Esophagus squamous epithelium (tissue), 5 donors: ENCODE measurements at places on chromosomes 1 and 21.

- H3K36me3 ChIP-seq: no peaks in the 10 kb centered on the region
- no peak overlapping the region for H3K27ac ChIP-seq
- no peak for DNase-seq
- H3K4me3 ChIP-seq: no peak overlapping the region
- peaks cover 47% of the 10 kb centered on the region for H3K4me1 ChIP-seq
These were observed 1.9 kb downstream of the AGO1 start for GRCh38 chr1:35884934-35885333.

- H3K4me3 ChIP-seq: no peak overlapping the region
- peaks cover 14% of the 10 kb centered on the region for H3K4me1 ChIP-seq
- peaks cover 17% of the 10 kb centered on the region for H3K27me3 ChIP-seq
- H3K36me3 ChIP-seq: no peaks in the 10 kb centered on the region
- peak overlapping the region; percentile 65 for H3K27ac ChIP-seq
These were observed 48.7 kb upstream of the COL6A2 start for GRCh38 chr21:46048926-46049889.

DNA sequence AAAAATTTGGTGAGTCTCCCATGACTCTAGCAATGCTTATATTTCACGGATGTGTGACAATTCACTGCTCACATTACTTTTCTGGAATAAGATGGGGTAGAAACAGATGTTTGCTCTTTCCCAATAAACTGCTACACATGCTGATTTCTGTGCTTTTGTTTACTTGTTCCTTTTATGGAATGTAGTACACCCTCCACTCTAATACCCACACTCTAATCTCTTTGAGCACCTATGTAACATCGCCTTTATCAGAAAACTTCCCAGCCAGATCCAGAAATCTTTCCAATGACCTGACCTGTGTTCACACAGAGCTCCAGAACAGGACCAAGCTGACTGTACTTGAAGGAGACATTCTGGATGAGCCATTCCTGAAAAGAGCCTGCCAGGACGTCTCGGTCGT is 4.2 kb downstream of the HSD3B2 start:
- DNase-seq: no peak
- H3K27me3 ChIP-seq: no peaks in the 10 kb centered on the region
- no peaks in the 10 kb centered on the region for H3K4me1 ChIP-seq

- no peak overlapping the region for H3K27ac ChIP-seq
- H3K4me1 ChIP-seq: no peaks in the 10 kb centered on the region
- no peak for DNase-seq
- H3K27me3 ChIP-seq: no peaks in the 10 kb centered on the region
- no peak overlapping the region for H3K4me3 ChIP-seq
These were observed 45.8 kb downstream of the DNAJC6 start for GRCh38 chr1:65355031-65355712.

GRCh38 chr1:13967707-13968106 is 267.7 kb downstream of the PRDM2 start:
- H3K27ac ChIP-seq: no peak overlapping the region
- H3K36me3 ChIP-seq: no peaks in the 10 kb centered on the region
- DNase-seq: no peak
- H3K4me1 ChIP-seq: no peaks in the 10 kb centered on the region

DNA sequence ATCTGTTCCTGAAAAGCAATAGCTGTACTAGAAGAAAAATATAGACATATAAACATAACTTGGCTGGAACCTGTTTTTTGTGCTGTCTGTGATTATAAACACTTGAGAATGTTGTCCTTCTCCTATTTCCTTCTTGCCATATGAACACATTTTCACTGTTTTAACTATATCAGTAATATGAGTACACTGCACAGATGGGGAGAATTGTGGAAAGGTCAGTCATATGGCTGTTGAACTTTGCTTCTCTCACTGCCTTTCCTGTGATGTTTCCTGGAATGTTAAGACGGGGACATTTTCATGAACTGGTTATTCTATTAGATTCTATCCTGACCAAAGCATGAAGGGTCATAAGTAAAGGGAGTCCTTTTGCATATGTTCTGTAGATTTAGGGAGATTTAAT is 24.9 kb downstream of the HMCN1 start:
- no peaks in the 10 kb centered on the region for H3K27me3 ChIP-seq
- no peak for DNase-seq
- no peak overlapping the region for H3K4me3 ChIP-seq
- H3K27ac ChIP-seq: no peak overlapping the region
- no peaks in the 10 kb centered on the region for H3K36me3 ChIP-seq

DNA sequence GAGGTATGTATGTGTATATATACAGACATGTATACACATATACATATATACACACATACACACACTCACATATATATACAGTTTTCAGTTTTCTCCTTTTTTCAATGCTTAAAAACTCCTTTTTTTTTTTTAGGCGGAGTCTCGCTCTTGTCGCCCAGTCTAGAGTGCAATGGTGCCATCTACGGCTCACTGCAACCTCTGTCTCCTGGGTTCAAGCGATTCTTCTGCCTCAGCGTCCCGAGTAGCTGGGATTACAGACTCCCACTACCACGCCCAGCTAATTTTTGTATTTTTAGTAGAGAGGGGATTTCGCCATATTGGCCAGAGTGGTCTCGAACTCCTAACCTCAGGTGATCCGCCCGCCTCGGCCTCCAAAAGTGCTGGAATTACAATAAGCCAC is 27.0 kb downstream of the STYXL2 start:
- no peaks in the 10 kb centered on the region for H3K27me3 ChIP-seq
- H3K4me1 ChIP-seq: peaks cover 9% of the 10 kb centered on the region
- DNase-seq: no peak
- peak overlapping the region; percentile 37 for H3K4me3 ChIP-seq
- H3K36me3 ChIP-seq: no peaks in the 10 kb centered on the region

GRCh38 chr1:70978623-70979022 is 69.0 kb downstream of the PTGER3 start:
- H3K4me3 ChIP-seq: no peak overlapping the region
- DNase-seq: no peak
- H3K4me1 ChIP-seq: no peaks in the 10 kb centered on the region
- H3K36me3 ChIP-seq: no peaks in the 10 kb centered on the region
- no peak overlapping the region for H3K27ac ChIP-seq
- H3K27me3 ChIP-seq: no peaks in the 10 kb centered on the region

- H3K27ac ChIP-seq: no peak overlapping the region
- no peaks in the 10 kb centered on the region for H3K36me3 ChIP-seq
- no peak overlapping the region for H3K4me3 ChIP-seq
- no peak for DNase-seq
These were observed 146.4 kb downstream of the NOS1AP start for GRCh38 chr1:162215902-162216301.
